ENCODE measurements at places on chromosomes 7 and 10. TPM values are rescaled to one million over a fixed set of nuclear protein-coding genes. Genes with fewer than 3 reads are reported as not detected.

DNA sequence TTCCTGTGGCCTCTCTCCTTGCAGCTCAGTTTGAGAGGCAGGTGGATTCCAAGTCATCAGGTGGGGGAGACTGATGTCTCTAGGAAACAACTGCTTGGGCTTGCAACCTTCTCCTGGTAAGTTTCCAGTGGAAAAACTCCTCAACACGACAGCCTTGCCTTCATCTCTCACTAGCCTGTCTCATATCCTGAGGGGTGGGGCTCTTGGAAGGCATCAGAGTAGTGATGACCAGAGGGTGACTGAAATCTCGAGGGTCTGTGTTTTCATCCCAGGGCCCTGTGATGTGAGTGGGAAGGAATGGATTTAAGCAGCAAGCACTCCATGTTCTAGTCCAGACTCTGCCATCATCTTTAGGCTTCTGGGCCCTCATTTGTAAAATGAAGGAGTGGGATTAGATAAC, 107.0 kb downstream of the NRP1 start:
- H3K36me3 ChIP-seq: peaks cover 43% of the 10 kb centered on the region
- peaks cover 5% of the 10 kb centered on the region for H3K4me1 ChIP-seq

DNA sequence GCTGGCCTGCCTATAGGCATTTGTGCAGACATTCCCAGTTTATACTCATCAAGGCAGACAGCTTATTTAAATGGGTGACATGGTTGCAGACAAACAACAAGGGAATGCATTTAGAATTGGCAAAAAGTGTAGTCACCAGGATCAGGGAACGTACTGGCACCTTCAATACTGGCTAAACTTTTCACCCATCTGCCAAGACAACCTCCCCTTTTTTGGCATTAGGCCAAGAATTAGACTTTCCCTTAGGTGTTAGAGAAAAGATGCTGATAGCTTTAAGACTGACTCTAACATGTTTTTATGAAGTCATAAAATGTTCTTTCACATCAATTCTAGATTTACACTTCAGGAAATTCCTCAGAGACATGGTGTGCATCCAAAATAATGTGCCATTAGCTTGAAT, 365.9 kb downstream of the PHTF2 start:
- no peaks in the 10 kb centered on the region for H3K36me3 ChIP-seq
- no peak overlapping the region for H3K4me3 ChIP-seq
- no peaks in the 10 kb centered on the region for H3K27me3 ChIP-seq
- no peak for DNase-seq
- peaks cover 11% of the 10 kb centered on the region for H3K4me1 ChIP-seq
- no peak overlapping the region for H3K27ac ChIP-seq

DNA sequence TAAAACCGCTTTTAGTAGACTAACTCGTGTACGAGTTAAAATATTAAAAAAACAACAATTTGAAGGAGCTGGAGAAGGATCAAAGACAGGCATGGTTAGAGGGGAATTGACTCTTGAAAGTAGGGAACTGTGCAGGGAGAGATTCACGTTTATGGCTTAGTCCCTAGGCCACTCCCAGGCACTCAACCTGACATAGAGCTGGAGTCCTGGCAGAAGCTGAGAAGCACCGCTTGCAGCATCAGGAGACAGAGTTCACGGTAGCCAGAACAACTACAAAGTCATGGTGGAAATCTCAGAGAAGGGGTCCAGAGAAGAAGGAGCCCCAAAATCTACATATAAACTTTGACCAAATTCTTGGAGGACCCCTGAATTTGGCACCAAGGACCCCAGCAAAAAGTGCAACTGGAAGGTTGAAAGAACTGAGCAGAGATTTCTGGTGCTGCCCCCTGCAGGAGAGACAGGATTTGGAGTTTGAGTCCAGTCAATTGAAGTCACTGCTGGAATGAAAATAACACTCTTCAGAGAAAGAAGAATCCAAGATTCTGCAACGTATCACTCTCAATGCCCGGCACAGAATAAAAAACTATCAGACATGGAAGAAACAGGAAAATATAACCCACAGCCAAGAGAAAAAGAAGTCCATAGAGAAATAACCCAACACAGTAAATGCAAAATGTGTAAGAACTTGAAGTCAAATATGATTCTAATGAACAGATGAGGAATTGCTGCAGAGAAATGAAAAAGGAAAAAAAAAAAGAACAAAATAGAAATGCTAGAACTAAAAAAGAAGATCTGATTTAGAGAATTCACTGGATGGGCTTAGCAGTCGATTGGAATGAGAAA, 493.3 kb upstream of the PODXL start:
- H3K27me3 ChIP-seq: no peaks in the 10 kb centered on the region
- H3K27ac ChIP-seq: no peak overlapping the region
- no peaks in the 10 kb centered on the region for H3K36me3 ChIP-seq
- no peak overlapping the region for H3K4me3 ChIP-seq

DNA sequence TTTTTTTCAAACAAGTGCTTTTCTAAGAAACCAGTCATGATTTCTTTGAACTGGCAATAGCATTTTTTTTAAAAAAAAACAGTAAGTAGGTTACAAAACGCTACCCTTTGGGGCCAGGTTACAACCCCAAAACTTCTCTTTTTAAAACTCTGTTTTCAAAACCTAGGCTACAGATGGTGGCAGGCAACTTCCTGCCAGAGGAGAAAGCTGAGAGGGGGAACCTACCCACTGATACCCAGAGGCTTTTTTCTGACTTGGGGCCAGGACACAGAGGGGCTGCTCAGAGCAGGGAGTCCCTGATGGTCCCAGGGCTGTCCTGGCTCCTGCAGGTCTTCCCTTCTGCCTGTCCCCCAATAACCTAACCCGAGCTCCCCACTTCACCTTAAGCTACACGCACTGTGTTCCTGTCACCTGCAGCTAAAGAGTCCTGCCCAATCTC, 6.9 kb downstream of the STN1 start:
- no peak for DNase-seq
- peak overlapping the region; percentile 53 for H3K27ac ChIP-seq
- H3K4me3 ChIP-seq: no peak overlapping the region
- H3K36me3 ChIP-seq: peaks cover 5% of the 10 kb centered on the region

DNA sequence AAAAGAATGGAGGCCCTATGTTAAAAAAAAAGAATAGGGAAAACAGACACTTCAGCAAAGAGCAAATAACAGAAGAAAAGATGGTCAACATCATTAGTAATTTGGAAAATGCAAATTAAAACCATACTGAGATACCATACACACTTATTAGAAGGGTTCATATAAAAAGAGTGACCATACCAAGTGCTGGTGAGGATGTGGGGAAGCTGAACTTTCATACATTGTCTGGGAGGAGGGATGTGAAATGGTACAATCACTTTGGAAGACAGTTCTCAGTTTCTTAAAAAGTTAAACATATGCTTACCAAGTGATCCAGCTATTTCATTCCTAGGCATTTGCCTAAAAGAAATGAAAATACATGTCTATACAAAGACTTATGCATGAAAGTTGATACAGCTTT, 194.4 kb downstream of the CXCL12 start:
- H3K27ac ChIP-seq: no peak overlapping the region
- H3K4me3 ChIP-seq: no peak overlapping the region
- peaks cover 10% of the 10 kb centered on the region for H3K4me1 ChIP-seq
- no peaks in the 10 kb centered on the region for H3K36me3 ChIP-seq
- H3K27me3 ChIP-seq: no peaks in the 10 kb centered on the region

DNA sequence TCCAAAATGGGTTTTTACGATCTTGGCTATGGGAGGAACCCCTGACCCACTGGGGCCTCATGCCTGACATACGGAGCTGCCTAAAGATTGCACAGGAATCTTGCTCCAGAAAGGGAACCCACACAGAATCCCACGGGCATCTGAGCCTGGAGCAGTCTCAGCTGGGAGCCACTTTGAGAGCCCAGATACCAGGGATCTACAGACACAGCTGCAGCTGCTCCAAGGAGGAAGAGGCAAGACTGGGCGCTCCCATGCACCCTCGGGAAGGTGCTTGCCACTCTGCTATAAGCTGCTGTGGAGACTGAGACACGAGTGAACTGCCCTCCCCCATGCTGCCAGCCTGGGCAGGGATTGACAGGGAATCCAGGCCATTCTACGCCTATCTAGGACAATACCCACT, 202.5 kb downstream of the REEP3 start:
- DNase-seq: no peak
- H3K27ac ChIP-seq: no peak overlapping the region

Gene ZNF503
- 101 TPM for total RNA-seq

Gene CARD11
- total RNA-seq: 0.99 TPM

Gene RARRES2
- total RNA-seq: 143 TPM

Gene HTRA1
- total RNA-seq: 146 TPM

Gene ITPRID1
- not detected for total RNA-seq

Gene CCT6A
- total RNA-seq: 104 TPM
